ENCODE measurements at places on chromosomes 7 and 10.
A peak's percentile ranks its signal among the peaks of the same experiment; 100 is the strongest.

- DNase-seq = peak; percentile 98
Measured at GRCh38 chr10:87094373-87095235, at the start of the genes GLUD1 and SHLD2. TSS of gene GLUD1 (minus strand) at chr10:87094843. CDS start at chr10:87094769, 74 bp downstream. TSS of gene SHLD2 (plus strand) at chr10:87095206. CDS start at chr10:87151355, 56,149 bp downstream.

GRCh38 chr7:21867226-21867625 is 78.5 kb downstream of the CDCA7L start:
- no peak for DNase-seq

DNA sequence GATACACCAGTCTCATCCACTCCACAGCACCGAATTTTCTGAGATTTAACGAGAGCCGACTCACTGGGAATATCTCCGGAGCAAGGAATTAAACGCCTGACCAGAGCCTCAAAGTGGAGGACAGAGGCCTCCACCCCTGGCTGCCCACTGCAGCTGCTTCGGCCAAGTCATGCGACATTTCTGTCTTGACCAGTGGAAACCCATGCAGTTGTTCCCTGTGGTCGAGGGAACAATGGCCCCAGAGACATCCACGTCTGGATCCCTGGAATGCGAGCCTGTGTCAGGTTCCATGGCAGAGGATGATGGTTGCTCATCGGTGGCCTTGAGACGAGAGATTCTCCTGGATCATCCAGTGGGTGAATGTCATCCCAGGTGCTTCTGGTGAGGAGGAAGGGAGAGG is 65.7 kb upstream of the INSIG1 start:
- DNase-seq = no peak

DNA sequence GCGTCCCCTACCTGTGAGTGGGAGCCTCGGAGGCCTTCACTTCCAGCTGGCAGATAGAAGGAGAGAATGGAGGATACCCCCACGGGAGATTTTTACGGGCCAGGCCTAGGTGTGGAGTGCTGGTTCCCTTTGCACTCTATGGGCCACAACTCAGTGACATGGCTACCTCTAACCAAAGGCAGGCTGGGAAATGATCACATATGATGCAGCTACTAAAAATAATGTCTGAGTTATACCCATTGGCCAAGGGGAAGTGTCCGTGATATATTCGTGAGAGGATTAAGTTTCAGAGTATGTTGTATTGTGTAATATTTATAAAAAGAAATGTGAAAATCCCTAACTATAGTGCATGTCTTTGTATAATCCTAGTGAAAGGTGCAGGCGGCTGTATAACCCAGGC is 13.5 kb upstream of the HIPK2 start:
- DNase-seq = no peak

DNA sequence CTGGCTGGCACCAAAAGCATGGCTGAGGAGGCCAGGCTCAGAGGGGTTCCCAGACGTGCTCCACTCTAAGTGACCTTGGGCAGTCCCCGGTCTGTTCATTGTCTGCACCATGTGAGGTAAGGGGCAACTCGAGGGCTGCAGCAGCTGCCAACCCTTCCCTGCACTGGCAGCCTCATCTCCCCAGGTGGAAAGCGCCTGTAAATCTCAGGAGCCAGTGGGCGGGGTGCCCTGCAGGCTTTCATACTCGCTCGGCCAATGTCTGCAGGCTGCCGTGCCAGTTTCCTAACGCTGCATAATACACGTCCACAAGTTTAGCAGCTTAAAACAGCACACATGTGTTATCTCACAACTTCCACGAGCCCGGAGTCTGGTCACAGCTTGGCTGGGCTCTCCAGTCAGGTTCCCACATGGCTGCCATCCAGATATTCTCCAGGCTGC is 12.6 kb upstream of the GDF10 start:
- DNase-seq = no peak

DNA sequence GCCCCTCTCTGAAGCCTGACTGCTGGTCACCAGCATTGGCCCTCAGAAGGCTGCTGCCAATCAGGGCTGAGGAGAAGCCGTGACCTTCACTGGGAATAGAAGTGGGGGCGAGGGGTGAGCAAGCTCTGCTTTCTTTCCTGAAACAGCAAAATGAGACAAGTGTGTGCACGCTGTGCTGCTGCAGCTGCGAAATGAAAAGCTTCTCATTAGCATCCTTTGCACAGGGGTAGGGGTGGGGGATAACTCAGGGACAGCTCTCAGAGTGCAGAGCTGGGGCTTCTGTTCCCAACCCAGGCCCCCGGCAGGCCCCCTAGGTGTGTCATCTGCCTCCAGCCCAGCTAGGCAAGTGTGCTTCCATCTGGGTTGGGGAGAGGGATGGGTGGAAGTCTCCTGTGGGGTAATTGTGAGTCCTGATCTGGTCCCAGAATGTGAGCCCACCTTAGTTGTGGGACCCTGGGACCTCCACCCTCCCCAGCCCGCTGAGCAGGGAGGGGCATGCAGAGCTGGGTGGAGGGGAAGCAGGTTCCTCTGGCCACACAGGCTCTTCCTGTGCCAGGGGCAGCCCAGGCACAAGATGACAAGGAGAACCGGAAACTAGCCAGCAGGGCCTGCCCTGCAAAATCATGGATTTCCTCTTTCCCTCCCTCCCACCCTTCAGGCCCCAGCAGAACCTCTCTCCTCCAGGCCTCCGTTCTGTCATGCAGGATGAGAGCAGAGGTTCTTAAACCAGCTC is 22.2 kb downstream of the ZNF467 start:
- DNase-seq = no peak

GRCh38 chr7:22447008-22447407 is 53.0 kb downstream of the STEAP1B start:
- DNase-seq = no peak

GRCh38 chr7:135971366-135971725 is 5.8 kb downstream of the MTPN start:
- no peak for DNase-seq

GRCh38 chr7:30617359-30617758 is 22.7 kb downstream of the GARS1 start:
- no peak for DNase-seq

DNA sequence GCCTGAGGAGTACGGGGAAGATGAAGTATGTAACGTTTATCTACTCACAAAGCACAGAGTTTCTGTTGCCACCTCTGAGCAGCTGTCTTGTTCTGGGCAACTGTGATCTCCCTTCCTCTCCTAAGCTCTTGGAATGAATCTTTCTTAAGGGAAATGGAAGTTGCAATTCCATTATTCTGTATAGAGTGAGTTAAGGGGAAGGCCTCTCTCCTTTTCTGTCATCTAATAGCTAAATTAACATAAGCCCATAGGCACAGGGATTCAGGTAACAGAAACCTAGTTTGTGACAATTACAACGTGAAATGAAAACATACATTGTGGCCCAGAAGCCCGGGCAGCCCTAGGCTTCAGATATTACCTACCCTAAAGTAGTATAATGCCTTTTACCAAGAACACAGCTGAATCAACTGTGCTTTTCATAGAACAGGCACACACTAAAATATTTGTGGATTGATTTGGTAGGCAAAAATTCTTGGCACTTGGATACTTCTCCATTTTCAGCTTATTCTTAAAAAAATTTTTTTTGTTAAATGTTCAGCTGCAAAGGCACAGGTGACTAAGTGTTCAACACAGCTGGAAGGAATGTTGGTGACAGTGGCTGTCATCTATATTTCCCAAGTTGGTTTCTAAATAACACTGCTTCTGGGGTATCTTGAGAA is 3.8 kb upstream of the PDCD4 start:
- peak; percentile 27 for DNase-seq

DNA sequence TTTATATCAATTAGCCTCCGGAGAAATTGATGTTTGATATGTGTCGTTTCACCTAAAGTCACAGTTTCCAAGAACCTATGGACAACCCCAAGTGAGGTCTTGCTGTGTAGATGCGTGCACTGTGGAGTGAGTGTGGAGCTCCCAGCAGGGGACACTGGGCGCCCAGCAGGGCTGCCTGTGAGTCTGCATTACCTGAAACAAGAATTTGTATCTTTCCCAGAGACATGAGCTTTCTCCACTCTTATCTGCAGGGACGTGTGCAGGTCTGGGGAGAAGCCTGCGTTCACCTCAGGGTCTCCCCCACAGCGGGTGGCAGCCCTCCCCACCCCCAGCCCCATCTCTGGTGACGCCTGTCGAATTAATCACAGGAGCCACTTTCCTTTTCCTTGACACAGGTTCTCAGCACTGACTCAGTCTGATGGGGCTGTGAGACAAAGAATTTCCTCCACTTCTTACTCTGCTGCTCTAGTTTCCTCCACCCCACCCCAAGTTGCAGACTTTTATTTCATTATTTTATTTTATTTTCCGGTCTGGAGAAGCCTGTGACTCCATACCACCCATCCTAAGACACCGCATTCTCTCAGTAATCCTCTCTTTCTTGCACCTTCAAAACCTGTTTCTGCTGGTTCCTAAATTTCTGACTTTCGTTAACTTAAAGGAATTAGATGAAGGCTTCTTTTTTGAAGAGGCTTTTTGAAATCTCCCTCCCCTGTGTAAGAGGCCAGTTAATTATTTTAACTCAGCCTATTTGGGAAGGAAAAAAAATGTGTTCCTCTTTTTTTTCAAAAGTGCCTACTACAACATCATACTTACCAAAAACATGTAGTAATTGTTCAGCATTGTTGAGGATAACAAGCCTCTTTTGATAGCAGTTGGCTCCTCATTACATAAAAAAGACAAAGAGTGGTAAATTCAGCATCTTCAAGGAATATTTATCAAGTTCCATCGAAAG is 17.0 kb upstream of the INSIG1 start:
- no peak for DNase-seq

DNA sequence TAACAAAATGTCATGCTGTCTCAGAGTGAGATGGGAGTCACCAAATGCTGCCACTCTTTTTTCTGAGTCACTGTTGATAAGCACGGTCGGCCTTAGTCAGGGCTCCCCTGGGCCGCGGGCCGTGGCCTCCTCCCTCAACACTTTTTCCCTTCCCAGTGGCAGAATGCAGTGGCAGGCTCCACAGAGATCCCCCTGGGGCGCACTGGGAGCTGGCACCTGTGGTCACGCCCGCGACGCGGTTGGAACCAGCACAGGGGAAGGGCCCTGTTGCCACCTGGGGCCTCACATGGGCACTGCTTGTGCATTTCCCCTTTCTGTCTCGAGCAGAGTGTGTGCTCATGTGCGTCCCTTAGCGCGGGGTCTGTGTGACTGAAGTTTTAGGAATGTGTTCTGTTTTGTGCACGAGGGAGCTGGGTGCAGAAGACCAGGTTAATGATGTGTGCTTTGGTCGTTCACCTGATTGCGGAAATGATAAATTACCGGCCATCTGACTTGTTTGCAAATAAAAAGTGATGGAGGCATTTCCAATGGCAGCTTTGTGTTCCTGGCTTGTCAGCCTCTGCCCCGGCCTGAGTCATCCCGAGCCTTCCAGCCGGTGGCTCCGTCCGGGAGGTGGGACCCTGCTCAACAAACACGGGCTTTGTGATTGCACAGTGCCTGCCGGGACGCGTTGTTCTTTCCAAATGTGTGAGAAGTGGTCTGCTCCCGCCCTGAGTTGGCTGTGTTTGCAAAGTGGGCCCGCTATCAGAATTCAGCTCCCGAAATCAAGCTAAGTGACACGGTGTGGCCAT is 100.7 kb downstream of the NKX6-2 start:
- DNase-seq = peak; percentile 71

- DNase-seq = no peak
Measured at GRCh38 chr7:74454021-74454924, 567 bp downstream of the GTF2IRD1 start.

GRCh38 chr7:129829737-129830631 is 122.8 kb downstream of the UBE2H start:
- DNase-seq = peak; percentile 92

- no peak for DNase-seq
Measured at GRCh38 chr7:131623154-131623553, 66.7 kb upstream of the PODXL start.

- no peak for DNase-seq
Measured at GRCh38 chr10:48543182-48543844, 61.6 kb downstream of the ARHGAP22 start.

- peak; percentile 83 for DNase-seq
Measured at GRCh38 chr7:80151274-80151665, 16.6 kb downstream of the GNAI1 start.

DNA sequence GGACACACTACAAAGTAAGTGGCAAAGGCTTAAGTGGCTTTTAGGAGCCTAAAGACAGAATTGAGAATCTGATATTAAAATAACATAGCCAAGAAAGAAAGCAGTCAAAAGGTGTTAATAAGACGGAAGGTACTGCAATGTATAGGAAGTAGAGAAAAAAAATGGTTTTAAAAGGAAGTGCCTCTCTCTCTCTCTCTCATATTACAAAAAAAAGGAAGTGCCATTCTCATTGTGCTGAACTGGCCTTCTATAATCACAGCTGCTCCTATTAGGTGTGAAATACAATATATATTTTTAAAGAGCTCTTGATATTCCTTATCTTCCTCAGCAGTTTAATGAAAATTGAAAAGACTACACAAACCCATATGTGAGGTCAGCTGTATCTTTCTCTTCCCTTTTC is 199.4 kb upstream of the NPVF start:
- peak; percentile 41 for DNase-seq

GRCh38 chr10:31136930-31137885 is 105.5 kb upstream of the ZNF438 start:
- peak; percentile 85 for DNase-seq
